HS-27A (cell line): ENCODE measurements at places on chromosomes 6 and 20.

DNA sequence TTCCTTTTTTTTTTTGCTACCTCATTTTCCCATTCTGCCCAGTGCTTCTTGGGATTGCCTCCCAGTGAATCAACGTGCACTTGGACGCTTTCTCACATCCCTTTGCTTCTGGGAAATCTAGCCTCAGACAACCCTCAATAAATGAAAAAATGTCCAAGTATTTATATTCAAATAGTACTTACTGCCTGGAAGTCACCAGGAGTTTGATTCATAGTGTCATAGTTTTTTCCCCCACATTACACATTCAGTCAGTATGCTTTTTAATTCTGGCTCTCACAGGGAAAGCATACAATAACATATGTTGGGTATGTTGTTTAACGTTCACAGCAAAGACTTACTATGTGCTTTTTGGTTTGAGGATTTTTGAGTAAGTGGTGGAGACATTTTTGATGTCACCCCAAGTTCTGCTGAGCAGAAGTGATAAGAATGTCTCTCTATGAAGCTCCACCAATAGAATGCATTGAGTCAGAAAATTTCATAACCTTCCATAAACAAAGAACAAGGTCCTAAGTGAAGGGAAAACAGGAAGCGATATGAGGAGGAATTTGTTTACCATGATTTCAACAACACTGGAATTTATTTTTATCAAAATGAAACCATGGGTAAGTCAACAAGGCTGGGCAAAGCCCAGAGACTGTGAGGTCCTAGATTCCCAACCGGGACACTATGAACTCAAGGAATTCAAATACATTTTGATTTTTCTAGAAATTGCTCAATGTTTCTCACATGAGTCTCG lies 301.2 kb upstream of the BMP2 start:
- DNase-seq, result no peak

DNA sequence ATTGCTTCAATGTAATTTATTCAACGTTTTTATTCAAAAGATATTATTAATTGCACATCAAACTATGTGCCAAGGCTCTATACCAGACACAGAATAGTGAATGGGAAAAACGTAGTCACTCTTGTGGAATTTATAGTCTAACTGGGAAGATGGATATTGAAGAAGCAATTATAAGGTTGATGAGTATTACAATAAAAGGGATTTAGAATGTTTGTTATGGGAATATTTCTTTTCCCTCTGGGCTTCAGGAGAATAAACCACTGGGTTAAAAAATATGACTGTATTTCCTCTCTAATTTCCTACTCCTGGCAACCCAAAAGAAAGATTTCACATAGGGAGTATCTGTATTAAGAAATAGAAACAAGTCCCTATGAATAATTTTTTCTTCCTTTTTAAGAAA lies 25.1 kb upstream of the UTRN start:
- DNase-seq, result no peak

- DNase-seq, result no peak
Observed at GRCh38 chr6:36125575-36125974, 4.7 kb upstream of the MAPK13 start.

DNA sequence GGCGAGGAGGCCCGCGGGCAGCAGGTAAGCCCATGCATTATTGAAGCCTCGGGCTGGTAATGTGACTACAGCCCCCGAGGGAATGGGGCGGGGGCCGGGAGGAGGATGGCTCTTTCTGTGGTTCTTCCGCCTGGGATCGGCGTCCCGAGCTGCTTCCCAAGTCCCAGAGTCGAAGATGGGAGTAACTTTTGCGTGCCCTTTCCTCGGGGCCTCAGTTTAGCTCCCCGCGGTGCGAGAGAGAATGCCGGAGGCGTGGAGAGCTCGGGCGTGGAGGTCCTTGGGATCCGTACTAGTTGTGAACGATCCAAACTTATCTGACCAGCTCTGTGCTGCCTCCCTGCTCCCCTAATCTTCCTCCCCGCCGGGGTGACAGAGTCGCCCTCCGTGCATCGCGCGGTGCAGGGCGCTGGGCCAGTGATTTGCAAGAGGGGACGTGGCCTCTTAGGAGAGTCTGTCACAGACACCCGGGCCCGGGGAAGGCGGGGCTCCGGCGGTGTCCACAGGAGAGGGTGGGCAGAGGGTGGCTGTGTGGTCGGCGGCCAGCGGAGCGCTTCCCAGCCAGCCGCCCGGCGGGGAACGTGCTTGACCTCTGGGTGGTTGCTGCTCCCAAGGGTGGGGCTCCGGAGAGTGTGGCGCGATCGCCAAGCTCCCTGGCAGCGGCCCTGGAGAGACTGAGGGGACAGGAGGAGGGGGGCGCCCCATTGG lies 815 bp downstream of the UTRN start:
- DNase-seq, result peak; percentile 64

GRCh38 chr20:64166721-64167615 lies 2.7 kb downstream of the MYT1 start:
- DNase-seq, result no peak

DNA sequence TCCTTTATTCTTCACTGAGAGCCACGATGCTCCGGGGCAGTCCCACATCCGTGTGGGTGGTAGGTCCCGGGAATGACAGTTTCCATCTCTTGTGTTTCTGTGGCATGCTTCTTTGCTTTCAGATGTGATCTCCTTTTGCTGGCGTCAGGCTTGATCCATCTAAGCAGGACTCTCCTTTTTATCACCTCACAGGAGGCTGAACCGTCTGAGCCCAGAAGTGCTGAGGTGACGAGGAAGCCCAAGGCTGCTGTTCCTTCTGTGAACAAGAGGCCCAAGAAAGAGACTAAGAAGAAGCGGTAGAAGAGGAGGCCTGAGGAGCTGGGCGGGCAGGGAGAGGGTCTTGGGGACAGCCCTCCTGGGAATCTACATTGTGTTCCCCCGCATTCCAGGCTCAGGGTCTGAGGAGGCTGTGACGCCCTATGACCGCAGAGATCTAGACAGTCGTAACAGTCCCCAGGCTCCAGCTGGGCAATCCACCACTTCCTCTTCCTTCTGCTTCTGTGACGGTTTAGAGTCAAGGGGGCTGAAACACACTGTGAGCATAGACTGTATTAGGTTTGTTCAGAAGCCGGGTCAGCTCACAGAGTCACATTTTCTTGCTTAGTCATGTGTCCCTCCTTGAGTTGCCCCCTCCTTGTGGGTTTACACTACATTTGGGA lies 26.8 kb downstream of the MANBAL start:
- DNase-seq, result no peak

DNA sequence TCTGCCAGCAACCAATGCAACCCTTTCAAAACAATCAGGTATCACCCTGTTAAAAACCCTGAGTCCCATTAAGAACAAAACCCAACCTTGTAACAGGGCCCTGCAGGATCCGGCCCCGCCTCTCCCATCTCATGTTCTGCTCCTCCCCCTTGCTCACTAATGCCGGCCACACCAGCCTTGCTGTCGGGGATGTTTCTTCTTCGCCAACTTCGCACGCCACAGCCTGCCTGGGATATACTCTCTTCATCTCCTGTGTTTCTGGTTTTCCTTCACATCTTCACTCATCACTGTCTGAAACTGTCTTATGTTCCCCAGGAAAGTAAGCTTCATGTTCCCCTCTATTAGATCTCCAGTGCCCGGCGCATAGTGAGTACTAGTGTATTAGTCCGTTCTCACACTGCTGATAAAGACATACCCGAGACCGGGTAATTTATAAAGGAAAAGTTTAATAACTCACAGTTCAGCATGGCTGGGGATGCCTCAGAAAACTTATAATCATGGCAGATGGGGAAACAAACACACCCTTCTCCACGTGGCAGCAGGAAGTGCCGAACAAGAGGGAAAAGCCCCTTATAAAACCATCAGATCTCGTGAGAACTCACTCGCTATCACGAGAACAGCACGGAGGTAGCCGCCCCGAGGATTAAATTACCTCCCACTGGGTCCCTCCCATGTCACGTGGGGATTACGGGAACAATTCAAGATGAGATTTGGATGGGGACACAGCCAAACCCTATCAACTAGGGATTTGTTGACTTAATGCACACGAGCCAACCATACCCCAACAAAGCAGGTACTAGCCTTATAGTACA lies 5.1 kb downstream of the TP53RK start:
- no peak for DNase-seq

GRCh38 chr6:125151700-125152099 lies 1.9 kb upstream of the TPD52L1 start:
- no peak for DNase-seq

DNA sequence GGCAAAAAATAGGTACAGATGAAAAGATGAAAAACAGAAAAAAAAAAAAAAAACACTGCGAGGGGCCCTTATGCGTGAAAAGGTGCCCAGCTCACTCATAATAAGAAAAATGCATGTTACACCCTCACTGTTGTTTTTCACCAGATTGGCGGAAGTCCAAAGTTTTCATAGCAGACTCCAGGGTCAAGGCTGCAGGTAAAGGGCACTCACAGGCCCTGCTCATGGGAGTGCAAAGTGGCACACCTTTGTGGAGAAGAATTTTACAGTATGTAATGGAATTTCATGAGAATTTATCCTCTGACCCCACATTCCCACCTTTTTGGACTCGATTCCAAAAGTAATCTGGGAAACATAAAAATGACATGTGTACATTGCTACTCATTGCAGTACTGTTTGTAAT lies 108.2 kb downstream of the CDKAL1 start:
- DNase-seq, result no peak

DNA sequence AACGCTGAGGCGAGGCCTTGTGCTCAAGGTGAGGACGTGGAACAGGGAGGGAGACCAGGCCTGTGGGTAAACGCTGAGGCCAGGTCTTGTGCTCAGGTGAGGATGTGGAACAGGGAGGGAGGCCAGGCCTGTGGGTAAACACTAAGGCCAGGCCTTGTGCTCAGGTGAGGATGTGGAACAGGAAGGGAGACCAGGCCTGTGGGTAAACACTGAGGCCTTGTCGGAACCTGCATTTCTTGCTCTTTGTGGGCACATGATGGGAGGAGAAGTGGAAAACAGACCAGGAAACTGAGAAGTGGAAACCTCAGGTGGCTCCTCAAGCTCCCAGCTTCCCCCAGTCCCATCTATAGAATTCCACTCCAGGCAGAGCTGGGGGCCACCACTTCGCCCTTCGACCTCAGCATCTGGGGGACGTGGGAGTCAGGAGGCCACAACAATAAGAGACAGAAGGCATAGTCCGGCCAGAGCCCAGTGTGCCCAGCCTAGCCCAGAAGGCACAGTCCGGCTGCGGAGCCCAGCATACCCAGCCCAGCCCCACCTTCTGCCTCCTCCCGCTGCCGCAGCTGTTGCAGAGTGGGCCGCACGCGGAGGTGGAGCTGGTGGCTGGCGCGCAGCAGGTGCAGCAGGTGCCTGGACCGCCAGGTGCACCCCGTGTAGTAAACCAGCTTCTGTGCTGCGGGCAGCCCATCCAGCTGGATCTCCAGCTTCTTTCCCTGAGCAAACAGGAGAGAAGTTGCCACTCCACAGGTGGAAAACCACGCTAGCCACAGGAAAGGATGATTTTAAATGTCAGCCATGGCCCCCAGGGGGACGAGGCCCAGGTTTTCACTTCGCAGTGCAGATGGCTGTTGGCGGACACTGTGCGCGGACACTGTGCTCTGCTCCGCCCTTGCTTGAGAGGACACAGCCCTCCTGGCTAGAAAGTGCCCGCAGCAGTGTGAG lies 17.5 kb downstream of the FRMD1 start:
- no peak for DNase-seq

GRCh38 chr20:33862709-33863403 lies 51.7 kb downstream of the CHMP4B start:
- DNase-seq, result peak; percentile 46

GRCh38 chr6:132713352-132714134 lies at the start of gene VNN1:
Gene VNN1, minus strand, starts transcription at chr6:132714055. Its CDS starts 20 bp downstream, at chr6:132714035.
- DNase-seq, result no peak

DNA sequence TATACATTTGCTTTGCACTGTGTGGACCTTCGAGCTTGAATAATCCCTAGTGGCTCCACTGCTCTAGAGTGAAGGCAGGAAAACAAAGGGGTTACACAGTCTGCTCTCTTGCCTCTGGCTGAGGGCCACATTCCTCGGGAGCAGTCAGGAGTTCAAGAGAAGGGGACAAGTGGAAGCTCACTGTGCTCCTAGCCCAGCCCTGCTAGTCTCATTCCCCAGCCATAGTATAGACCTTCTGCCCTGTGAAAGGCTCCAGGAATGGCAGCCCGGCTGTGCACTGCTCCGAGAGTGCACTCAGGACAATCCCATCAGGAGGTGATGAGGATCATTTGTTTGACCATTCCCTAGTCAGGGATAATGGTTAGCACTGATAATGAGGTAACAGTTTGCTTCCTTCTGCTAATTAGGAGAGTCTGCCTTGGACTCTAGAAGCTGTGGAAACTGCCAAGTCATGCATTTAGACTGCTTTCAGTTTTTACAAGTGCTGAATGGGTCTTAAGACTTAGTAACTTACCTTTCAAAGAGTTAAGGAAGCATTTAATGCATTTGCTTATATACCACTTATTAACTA lies 8.5 kb downstream of the IYD start:
- DNase-seq, result no peak

- no peak for DNase-seq
Observed at GRCh38 chr20:39878809-39879208, 810.2 kb downstream of the MAFB start.

DNA sequence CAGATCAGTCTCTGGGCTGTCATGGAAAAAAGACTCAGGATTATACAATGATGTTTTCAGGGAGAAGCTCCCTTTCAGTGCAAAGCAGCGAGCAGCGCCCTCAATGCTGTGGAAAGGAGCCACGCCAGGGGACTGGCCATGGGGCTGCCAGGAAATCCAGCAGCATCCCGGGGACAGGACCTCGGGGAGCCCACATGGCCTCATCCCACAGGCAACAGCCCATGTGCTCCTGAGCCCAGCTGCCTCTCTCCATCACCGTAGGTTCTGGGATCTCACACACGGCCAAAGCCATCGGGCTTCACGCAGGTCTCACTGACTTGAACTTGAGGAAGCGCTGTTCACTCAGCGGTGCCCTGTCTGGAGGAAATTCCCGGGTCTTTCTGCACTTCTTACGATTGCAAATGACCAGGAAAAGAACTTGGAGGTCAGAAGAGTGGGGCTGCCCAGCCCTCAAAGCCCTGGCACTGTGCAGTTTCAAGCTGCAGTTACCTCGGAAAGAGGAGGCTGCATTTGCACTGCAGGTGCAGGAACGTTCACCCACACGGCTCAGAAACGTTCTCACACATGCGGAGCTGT lies 125.9 kb upstream of the THBS2 start:
- DNase-seq, result no peak

- DNase-seq, result no peak
Observed at GRCh38 chr20:17012546-17013226, 214.2 kb upstream of the PCSK2 start.

DNA sequence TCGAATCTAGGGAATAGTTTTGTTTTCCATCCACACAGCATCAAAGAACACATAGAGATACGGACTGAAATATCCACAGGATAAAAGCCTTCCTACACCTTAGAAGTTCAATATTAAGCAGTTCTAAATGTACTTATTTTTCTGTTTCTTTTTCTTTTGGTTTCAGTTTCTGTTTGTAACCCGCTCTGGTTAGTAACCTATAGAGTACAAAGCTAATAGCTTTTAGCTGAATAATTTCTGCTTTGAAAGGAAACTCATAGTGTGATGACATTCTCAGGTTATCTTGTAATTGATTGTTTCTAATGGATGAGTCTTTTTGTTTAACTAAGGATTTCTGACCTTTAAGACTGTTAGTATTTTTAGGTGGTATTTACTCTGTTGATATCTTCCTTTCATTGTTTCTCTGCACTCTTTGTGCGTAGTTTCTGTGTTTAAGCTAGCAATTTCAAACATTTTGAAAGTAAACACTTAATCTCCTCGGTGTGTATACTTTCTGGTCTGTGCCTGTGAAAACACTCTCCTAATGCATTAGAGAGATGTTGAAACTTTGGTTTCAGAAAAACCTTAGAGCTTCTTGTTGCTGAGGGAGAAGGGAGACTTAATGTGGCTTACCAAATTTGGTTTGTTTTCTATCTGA lies 385.5 kb downstream of the HDGFL1 start:
- no peak for DNase-seq
